CD4-positive, alpha-beta T cell treated with Interleukin-15 for 1 hour (primary cell): ENCODE measurements at places on chromosomes 1 and 21.

DNA sequence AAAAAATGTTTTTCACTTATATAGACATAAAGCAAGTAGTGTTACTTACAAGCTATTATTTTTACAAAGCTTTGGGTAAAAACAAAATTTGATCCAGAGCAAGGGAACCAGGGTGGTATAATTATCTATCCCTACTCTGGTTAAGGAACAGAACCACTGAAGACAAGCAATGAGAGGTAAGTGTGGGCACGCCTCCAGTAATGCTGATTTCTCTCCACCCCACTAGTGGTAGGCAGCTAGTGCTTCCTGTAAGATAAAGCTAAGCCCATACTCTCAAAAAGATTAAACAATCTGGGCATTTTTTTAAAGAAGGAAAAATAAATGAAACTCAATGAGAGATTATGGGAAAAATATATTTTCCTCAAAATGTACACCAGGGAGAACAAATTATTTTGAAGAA is 22.1 kb downstream of the TFB2M start:
- no peak for DNase-seq

GRCh38 chr1:113101588-113101987 is 28.6 kb downstream of the LRIG2 start:
- DNase-seq = no peak

- DNase-seq = no peak
Measured at GRCh38 chr1:211942583-211942982, 92.8 kb downstream of the INTS7 start.

GRCh38 chr1:81558291-81559076 is 242.2 kb upstream of the ADGRL2 start:
- DNase-seq = no peak

GRCh38 chr21:15058854-15059263 is 5.9 kb downstream of the NRIP1 start:
- no peak for DNase-seq

DNA sequence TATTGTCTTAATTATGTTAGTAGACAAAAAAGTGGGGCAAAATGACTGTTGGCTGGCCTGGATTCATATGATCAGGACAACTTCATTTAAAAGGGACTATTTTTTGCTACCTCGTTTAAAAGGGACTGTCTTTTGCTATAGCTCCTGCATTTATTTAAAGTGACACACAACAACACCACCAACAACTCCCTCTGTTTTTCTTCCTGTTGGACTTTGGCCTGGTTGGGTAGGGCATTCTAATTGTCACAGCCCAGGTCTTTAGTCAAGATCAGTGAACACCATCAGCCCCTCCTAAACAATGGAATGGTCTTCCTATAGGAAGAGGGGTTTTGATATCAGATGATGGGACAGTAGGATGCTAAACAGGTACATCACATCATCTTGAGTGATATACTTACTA is 241.8 kb downstream of the GPR52 start:
- DNase-seq = no peak

GRCh38 chr1:58739856-58740466 is 40.1 kb upstream of the MYSM1 start:
- no peak for DNase-seq

DNA sequence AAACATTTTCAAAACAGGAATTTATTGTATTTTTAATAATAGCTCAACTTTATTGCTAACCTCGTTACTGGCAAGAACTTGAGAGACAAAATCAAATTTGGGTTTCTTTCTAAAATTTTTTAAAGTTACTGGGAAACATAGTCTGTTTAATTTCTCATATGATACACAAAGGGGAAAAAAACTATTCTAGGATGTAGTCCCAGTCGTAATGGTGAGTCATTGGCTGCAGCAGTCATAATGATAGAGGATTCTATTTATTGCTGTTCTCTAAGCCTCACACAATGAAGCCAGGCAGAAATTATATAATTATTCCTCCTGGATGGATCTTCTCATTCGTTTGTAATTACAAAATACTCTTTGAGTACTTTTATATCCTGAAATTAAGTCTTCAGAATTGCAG is 326.5 kb upstream of the SGIP1 start:
- DNase-seq = no peak
